ENCODE measurements at places on chromosomes 7 and 10. TPM values are rescaled to one million over a fixed set of nuclear protein-coding genes. Genes with fewer than 3 reads are reported as not detected.

DNA sequence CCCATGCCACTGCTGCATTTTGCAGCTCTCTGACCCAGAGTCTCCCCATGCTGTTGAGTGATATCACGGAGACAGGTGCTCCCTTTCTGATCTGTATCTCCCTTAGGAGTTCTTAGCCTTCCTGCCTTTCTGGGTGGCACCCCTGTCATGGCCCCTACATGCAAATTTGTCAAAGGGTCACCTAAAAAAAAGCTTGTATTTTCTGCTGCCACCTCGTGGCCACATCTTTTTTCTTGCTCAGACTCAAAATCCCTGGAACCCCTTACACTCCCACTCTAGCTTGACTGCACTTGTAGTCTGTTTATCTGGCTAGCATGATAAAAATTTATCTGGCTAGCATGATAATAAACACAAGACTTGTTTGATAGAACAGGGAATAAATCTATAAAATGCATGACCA lies 809.1 kb downstream of the SORCS1 start:
- DNase-seq, result no peak

DNA sequence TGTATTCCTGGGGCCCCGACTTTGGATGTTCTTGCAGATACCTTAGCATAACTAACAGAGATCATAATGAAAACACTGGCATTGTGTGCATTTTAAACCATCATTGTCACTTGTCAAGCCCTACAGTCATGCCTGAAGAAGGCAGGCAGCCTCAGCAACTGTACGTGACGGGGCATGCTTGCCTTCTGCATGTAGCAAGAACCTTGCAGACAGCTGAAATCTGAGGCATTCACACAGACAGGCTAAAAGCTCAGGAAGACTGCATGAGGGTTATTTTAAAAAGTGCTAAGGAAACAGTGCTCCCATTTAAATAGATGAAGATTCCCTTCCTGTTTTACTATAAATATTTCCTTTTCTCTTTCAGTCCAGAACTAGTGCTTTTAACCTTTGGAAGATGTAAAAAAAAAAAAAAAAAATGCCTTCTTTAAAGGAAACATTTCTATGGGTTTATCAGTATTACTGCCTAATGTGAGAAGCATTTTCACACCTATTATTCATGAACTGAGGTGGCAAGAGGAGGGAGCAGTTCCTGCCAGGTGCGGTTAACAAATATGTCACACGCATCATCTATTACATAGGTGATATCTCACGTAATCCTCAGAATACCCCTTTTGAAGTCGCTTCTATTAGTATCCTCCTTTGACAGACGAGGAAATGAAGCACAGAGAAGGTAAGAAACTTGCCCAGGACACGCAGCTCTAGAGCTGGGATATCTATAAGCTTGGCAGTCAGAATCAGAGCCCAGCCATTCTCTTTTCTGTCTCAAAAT lies 88.1 kb downstream of the PRKCQ start:
- DNase-seq, result no peak

The DGKI gene
- 1.6 TPM for total RNA-seq

DNA sequence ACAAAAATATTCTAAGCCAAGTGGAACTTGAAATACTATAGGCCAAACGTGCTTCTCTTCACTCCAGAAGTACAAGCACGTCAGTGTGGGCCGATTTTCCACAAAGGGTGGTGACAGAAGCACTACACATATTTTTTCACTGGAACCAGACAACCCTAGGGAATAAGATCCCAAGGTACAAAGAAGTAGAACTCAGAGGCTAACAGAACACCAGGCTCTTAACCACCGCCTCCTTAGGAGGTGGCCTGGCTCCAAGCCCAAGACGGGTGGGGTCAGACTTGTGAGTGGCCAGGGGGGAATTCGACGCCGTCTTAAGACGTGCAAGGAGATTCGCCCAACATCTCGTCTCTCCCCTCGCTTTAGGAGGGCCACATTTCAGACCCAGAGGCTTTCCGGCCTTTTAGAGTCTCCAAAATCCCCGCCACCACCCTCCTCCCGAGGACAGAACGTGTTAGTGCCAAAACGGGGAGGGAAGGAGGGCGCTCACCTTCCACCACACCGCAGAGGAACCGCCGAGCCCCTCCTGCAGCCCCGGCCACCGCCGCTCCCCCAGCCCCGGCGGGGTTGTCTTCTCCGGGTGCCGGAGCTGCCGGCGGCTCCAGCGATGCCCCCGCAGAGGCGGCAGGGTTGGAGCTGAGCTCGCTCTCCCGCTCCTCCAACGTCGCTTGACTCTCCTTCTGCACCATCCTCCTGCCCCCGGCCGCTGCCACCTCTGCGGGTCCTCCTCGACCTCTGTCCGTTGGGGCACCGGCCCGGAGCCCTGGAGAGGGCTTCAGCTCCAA lies 716 bp downstream of the OGA start:
- DNase-seq, result peak; percentile 93
